ENCODE measurements at places on chromosomes 2 and 18.

DNA sequence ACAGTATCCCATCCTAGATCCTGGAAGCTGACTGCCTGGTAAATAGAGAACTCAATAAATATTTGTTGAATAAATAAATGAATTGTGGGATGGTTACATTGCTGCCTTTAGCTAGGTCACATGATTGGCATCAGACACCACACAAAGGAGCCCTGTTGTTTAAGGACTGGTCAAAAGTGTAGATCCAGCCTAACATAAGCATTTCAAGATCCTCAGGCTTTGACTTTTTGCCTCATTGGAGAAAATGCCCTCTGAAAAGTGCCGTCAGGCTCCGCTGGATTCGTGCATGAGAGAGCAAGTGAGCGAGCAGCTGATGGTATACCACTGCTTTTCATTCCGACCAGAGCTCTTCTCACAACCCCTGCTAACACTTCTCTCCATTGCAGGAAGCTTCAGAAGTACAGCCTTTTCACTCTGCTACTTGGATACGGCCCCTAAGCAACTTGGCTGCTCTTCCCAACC is 1.3 kb upstream of the ZNF24 start:
- no peak for DNase-seq

- DNase-seq: no peak
Observed at GRCh38 chr2:218063486-218063885, 5.6 kb upstream of the RUFY4 start.

DNA sequence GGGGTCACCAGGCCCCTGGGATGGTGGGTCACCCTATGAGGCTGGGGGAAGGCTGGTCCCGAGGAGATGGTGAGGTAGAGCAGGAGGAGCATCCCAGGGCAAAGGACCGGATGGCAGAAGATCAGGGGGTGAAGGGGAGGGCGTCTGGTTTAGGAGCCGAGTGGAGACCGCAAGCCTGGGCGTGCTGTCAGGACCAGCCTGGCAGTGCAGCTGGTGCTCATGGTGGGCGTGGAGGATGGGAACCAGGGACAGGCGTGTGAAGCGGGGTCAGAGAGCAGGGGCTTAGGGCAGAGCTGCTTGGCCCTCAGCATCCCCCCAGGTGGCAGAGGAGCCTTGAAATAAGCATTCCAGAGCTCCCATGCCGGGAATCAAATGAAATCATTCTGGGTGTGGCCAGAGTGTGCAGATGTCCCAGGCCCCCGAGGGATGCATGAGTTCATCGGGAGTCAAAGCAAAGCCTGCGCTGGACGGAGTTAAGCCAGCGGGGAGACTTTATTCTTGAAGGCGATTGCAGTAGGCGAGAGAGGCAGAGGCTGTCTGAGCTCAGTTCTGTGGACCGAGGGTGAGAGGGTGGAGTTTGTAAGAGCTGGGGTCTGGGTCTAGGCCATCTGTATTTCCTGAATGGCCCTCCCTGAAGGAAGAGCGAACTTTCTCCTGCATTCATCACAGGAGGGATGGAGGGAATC is 33.1 kb upstream of the MBP start:
- DNase-seq: no peak

- DNase-seq: no peak
Observed at GRCh38 chr2:39127973-39128372, 7.1 kb upstream of the SOS1 start.

DNA sequence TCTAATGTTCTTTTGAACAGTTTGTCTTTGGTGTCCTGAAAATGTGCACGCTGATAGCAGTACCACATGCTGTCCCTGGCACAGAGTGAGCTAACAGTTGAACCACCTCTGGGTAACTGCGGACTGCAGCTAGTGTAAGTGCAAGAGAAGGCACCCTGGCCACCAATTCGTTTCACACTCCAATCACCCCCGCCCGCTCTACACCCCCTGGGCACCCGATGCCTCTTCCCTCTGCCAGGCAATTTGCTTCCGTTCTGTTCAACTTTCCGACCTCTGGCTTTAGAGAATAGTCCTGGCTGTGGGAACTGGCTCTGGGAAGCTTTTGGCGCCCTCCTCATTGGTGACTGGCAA is 1.4 kb downstream of the DOCK10 start:
- DNase-seq: no peak

DNA sequence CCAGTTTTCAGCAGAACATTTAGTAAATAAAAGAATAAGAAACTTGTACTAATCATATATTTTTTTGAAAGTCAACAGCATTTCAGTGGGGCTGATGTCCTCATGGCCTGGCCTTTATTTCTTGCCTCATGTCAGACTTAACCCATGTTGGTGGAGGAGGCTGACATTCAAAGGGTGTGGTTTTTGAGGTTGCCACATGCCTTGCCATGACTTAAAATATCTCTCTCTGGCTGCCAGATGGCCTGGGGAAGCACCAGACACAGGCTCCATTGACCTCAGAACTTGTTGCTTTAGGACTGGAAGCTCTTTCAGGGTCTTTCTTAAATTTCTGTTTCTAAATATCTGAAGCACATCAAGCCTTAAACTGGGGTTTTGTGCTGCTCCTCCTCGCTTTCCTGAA is 32.5 kb upstream of the CD28 start:
- DNase-seq: no peak

DNA sequence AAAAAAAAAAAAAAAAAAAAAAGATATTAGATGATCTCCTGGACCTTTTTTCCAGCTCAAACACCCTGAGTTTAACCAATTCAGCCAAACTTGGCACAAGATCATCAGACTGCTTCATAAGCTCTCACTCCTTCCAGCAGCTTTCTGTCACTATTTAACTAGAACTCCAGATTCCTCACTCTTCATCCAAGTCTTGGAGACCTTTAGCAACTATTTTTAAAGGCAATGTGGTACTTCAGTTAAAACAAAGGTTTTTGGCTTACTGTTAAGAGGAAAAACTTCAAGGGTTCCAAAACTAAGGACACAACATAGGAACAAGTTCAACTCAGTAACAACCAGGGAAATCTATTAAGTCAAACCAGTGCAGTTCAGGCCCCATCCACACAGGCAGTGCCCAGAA is 23.2 kb downstream of the LAMA1 start:
- DNase-seq: no peak
